ENCODE measurements at places on chromosomes 13 and 19.

DNA sequence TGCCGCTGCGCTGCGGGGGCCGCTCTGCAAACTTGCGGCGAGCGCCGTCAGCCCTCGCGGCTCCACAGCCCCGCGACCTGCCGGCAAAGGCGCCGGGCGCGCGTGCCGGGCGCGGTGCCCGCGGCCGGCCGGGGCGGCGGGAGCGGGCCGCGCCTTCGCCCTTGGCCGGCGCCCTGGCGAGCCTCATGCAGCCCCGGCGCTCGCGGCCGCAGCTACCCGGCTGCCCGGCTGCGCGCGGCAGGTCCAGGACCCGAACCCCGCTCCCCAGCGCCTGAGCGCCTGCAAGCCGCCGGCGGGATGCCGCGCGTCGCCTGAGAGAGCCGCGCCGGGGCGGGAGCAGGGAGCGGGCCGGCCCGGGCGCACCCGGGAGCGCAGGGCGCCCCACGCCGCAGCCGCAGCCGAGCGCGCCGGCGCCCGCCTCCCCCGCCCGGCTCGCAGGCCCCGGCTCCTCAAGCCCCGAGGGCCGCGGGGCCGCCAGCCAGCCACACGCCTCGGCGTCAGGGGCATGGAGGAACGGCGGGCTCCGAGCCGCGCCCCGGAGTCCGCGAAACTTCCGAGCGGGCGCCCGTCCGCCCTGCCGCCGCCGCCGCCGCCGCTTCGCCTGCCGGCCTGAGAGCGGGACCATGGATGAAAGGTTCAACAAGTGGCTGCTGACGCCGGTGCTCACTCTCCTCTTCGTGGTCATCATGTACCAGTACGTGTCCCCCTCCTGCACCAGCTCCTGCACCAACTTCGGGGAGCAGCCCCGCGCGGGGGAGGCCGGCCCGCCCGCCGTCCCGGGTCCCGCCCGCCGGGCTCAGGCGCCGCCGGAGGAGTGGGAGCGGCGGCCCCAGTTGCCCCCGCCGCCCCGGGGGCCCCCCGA lies 564 bp downstream of the HS6ST3 start:
- peak; percentile 48 for DNase-seq

DNA sequence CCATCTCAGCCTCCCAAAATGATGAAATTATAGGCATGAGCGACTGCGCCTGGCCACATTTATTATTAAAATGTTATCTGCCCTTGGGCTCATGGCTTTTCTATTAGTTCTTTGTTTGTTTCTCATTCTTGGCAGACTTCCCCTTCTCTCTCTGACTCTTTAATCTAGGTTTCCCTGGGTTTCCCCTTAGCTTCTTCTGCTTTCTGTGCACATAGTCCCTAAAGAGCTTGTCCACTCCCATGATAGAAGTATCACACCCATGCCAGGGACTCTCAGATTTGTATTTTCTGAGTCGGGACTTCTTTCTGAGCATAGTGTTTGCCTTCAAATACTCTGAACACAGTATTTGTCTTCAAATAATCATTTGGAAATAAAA lies 38.6 kb upstream of the ITM2B start:
- no peak for DNase-seq

GRCh38 chr19:30807278-30807677 lies 435.1 kb downstream of the ZNF536 start:
- no peak for DNase-seq

- no peak for DNase-seq
Measured at GRCh38 chr19:48237057-48237456, 18.7 kb downstream of the CARD8 start.

DNA sequence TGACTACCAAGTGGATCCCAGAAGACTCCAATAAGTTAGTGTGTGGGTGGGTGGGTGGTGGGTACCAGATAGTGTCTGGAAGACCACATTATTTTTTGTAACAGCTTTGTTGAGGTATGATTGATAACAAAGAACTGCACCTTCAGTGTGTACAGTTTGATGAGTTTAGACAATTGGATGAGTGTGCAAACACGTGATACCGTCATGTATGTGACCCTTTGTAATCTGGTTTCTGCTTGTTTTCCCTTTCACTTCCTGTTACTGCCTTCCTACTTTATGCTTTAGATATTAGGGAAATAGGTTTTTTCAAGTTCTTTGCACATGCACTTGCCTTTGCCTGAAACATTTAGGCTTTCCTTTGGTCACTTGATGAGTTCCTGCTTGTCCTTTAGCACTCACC lies 8.5 kb downstream of the RPL21 start:
- no peak for DNase-seq

DNA sequence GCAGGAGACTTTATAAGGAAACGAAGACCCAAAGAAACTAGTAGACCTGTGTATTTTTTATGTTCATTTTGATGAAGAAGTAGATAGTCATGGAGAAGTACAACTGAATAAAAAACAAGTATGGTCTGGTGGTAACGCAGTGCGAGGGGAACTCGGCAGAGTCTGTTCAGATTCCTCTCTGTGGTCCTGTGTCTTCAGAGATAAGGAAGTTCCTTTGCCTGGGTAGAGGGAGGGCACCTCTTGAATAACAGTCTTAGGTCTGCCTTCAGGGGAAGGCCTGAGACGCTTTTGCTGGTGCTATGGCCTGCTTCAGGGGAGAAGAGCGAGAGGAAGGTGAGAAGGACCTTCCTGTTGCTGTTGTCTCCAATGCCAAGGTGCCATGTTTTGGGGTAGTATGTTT lies 25.9 kb upstream of the SLC46A3 start:
- no peak for DNase-seq

DNA sequence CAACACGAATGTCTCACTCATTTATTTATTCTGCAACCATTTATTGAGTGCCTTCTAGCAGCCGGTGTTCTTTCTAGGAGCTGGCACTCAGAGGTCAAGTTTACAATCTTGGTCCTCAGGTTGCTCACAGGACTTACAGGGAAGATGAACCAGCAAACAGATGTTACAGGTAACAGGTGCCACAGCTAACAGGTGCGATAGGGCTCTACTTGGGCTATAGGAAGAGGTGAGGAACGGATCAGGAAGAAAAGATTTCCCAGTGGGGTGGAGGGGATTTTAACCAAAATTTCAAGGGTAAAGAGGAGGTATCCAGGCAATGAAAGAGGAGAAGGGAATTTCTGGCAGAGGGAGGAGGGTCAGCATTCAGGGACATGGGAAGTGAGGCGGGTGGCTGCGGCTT lies 87.3 kb upstream of the FARP1 start:
- DNase-seq, result no peak

DNA sequence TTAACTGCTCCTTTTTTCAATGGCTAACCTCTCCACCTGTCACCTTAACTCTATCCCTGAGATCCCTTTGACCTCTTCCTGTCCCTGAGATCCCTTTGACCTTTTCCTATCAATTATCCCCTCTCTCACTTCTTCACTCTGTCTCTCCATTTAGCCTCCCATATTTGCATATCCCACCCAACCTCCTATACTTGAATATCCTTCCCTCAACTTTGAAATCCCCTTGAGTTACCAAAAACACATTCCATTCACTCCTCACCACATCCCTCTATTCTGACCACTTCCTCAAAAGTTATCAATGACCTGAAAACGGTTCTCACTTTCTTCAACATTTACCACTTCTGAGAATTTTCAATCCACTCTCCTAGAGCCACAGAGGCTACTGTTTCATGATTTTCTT lies 3.0 kb downstream of the MYCBP2 start:
- DNase-seq, result no peak
